ENCODE measurements at places on chromosomes 2 and 18.

DNA sequence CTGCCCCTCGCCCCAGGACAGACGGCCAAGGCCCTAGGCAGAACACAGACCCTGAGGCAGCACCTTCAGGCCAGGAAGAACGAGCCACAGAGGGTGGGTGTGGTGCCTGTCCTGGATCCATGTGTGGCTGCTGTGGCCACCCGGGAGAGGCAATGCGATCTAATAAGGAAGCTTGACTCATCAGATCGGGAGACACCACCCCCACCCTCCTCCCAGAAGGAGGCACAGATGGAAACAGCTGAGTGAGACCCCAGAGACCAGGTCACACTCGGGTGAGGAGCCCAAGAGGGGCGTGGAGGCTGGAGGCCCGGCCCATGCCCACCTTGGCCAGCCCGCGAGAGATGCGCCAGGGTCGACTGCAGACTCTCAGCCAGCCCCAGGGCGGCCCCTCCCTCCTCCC is 20.3 kb downstream of the KCNG2 start:
- DNase-seq, result no peak

DNA sequence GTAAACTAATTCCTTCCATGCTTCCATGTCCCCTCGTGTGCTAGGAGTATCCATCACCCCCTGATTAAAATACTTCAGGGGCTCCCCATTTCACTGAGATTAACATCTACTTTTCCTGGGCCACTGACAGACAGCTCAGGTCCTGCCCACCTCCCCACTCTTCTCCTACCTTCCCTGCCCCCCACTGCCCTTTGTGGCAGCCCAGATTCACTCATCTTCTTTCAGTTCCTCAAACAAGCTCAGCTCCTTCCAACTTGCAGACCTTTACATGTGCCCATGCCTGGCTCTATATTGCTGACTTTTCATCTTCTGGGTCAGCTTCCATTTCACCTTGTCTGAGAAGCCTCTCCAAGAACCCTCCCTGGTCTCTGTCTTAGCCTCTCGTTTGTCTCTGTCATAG is 12.0 kb downstream of the RUFY4 start:
- no peak for DNase-seq

DNA sequence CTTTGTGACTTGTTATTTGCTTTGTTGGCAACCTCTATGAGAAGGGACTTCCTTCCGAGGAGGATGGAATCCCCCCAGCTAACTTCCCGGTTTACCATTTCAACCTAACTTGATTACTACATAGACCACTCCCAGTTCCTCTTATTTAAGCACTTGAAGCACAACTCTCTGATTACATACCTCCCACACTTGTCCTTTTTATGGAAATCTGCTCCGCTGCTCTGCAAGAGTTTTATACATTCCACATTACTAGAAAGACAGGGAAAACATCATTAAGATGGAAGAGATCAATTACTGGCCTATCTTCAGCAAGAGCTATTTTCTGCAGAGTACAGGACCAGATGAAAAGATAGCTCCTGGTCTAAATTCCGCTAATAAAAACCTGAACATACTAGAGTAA is 160.0 kb upstream of the PGAP1 start:
- no peak for DNase-seq

GRCh38 chr18:45920367-45920766 is 46.8 kb downstream of the EPG5 start:
- DNase-seq, result no peak

- DNase-seq, result no peak
These were observed 37.3 kb upstream of the LONRF2 start for GRCh38 chr2:100359576-100359975.

DNA sequence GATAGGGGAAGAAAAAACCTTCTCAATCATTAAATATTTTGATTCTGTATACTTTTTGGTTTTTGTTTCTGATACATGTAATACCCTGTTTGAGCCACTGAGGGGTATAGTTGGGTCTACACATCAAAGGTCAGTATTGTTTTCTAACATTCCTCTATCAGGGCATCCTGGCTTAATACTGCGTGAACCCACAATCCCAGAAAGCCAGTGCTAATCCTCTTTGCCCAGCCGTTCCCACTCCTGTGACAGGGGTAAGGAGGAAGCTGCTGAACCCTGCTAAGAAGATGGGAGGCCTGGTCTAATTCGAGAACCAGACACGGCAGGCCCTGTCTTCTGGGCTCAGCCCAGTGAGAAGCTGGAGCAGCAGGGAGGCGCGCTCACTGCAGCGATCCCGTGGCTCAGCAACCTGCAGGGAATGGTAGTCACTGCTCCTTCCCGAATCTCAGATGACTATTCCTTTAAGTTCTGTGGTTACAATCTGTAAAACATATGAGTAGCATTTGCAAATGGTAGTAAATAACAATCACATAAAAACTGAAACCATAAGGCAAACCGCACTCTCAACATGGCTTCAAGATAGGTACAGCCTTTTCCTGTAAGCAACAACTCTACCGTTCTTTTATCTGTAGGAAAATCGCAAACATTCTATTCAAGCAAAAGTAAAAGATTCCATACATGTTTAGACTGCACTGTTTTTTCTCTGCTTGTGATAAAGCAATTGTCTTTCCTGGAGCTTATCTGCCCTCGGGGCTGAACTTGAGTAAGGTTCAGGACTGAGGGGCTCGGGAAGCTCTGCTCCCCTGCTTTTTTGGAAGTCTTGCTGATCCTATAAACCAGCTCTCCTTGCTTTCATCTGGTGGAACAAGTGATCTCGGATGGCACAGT is 87.0 kb downstream of the EPB41L3 start:
- peak; percentile 37 for DNase-seq

GRCh38 chr2:233766416-233766815 is 6.3 kb downstream of the UGT1A1 start:
- DNase-seq, result no peak

- DNase-seq, result no peak
These were observed 50.3 kb upstream of the GREB1L start for GRCh38 chr18:21191596-21192307.

DNA sequence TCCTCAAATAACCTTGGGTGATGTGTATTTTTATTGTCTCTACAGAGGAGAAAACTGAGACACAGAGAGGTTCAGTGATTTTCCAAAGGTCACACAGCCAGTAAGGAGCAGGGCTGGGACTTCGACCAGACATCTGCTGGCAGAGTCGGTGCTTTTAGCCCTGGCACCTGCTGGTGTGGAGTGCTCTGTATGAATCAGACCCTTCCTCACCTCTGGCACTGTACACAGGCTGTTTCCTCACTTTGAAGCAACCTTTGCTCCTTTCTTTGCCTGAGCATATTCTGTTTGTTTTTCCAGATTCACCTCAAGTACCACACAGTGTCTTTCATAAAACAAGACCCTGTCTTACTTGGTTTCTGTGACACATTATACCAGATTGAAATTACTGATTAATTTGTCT is 107.9 kb downstream of the DPP10 start:
- no peak for DNase-seq

DNA sequence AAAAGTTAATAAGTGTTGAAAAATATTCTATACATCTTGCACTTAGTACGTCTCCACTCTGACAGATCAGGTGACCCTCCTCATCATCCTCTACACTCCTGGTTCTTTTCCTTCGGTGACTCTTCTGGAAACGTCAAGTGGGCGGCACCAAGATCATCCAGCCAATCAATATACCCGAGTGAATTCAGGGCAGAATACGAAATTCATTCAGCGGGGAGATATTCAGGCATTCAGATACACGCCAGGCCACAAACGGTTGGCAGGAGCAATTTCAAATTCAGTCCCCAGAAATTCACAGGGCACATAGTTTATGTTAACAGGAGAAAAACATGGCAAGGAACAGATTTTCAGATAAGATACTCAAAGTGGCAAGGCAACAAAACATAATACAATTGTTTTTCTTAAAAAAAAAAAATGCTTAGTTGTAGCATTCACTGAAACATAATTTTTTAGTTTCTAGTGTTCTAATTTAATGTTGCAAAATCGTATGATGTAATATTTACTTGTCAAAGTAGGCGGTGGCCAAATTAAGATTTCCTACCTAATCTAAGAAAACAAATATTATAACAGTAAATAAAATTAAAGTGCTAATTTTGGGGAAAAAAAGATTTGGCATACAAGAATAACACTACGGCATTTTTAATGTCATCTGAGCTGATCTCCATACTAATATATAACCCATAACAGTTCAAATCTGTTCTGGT is 4.2 kb downstream of the CLK1 start:
- DNase-seq, result no peak

- DNase-seq, result no peak
These were observed 102.8 kb upstream of the TFCP2L1 start for GRCh38 chr2:121387591-121388325.
